Stimulated activated CD4-positive, alpha-beta T cell treated with anti-CD3 and anti-CD28 coated beads, Interleukin-1b, Interleukin-23, amount 100 ng/mL, for 48 hours (primary cell): ENCODE measurements at places on chromosomes 12 and 14.

DNA sequence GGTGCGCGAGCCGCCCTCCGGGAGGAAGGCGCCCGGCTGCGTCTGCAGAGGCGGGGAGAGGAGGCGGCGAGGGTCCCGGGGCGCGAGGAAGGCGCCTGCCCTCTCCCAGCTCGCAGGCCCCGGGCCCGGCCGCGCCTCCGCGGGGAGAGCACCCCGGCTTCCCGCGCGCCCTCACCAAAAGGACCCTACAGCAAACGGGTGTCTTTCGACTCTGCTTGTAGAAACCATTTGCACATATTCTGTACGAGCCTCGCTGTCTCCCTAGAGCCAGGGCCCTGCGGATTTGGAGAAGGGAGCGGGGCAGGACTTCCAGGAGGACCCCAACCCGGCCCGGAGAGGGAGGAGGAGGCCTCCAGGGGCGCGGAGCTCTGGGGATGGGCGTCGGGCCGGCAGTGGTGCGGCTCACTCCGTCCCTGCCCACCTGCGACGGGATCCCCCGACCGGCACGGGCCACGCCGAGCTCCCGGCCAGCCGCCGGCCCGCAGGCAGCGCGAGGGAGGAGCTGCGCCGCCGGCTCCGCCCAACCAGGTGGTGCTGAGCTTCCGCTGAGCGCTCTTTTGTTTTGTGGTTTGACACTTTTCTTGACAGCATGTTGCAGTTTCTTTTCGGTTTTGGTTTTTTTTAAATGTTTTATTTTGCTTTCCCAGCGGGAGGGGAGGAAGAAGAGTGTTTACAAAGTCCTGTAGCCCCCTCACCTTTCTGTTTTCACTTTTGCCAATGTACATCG, 103.3 kb upstream of the FKBP4 start:
- peak; percentile 41 for DNase-seq

DNA sequence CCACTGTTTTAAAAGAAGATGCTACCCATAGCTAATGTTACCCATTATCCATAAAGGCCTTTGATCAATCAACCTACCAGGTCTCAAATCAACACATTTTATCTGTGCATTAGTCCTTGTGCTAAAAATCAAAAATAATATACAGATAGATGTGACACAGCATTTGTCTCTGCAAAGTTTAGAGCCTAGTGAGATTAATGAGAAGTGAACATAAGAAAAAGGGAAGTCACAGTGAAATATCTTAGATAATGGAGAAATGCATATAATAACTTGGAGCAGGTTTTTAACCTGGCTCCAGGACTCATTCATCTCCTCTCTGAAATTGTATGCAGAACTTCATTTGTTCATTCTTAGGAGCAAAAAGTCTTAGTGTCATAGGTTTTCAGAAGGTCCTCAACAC, 7.2 kb downstream of the PDE3A start:
- DNase-seq, result no peak

DNA sequence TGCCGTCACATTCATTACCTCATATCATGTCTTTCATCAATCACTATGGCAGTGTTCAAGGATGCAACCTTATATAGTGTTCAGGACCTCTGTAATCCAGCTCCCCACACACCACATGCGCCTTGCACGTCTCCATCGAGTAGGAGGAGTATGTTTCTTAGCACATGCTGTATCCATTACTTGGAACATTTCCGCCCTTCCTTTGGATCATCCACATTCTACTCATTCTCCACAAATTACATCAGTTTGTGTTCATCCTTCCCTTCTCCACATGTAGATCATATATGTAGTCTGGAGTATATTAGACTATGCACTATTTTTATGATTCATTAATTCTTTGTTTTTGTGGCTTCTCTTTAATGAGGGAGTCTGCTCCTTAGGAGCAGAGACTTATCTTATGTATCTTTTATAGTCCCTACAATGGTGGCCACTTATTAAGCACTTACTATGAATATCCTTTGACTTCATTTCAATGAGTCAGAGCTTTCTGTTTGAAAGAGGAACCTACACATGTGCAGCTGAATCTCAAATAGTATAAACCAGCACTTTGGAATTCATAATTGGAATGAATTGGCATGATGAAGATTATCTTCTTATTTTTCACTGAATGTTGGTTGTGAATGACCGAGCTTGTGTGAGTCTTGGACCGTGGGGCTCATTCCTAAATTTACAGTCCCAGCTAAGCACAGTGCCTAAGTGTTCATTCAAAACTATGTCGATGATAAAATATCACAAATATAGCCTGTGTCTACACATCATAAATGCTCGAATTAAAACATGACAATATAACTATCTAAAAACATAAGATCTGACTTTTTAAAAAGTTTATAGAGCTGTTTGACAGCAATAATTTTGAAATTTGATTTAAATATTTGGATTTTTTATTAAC, 30.2 kb upstream of the NPAS3 start:
- no peak for DNase-seq

DNA sequence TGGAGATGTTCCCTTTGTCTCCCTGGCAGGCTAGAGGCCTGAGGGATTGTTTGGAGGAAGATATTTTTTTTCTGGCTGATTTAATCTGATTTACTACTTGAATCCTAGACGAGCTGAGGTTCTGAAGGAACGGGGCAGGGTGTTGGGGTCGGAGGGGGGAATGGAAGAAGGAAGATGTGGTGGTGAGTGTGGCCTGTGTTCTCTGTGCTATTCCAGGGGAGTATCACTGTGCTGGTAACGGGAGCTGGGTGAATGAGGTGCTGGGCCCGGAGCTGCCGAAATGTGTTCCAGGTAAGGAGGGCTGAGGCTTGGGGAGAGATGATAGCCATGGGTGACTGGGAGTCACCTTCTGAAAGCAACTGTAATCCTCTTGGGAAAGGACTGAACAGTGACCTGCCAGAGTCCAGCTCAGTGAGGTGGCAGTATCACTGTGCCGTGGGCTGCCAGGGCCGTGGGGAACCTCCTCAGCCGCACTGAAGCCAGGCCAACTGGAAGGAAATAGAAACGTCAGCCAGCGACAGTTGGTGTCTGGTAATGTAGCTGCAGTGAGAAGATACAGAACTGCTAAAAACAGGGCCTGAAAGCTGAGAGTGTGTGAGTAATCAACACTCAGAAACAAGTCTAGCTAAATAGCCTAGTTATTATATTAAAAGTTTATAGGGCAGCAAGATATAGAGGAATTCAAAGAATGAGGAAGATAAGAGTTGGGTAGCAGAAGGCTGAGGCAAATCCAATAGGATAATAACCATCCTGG, 7.9 kb downstream of the C1S start:
- DNase-seq, result no peak

- no peak for DNase-seq
Measured at GRCh38 chr12:132206046-132206434, 61.8 kb downstream of the NOC4L start.

GRCh38 chr14:33814010-33814409, 136.9 kb downstream of the EGLN3 start:
- DNase-seq, result no peak

DNA sequence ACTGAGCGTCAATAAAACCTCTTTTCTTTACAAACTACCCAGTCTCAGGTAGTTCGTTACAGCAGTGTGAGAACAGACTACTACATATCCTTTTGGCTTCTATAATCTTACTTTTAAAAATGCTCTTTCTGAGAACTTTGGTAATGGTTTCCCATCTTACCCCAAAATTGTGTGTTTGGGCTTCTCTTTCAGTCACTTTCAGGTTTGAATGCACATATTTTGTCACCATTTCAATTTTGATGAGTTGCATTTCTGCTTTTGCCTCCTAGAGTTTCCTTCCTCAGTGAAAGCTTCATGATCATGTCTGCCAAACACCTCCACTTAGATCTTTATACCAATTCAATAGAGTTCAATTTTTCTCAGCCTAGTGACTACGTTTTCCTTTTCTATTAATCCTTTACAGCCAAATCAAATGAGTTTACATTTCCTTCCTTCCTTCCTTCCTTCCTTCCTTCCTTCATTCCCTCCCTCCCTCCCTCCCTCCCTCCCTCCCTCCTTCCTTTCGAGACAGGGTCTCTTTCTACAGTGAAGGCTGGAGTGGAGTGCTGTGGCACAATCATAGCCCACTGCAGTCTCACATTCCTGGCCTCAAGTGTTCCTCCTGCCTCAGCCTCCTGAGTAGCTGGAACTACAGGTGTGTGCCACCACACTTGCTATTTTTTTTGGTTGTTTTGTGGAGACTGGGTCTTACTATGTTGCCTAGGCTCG, 124.9 kb downstream of the BCAT1 start:
- no peak for DNase-seq
